H54 (cell line): ENCODE measurements at places on chromosomes 12 and 14.

DNA sequence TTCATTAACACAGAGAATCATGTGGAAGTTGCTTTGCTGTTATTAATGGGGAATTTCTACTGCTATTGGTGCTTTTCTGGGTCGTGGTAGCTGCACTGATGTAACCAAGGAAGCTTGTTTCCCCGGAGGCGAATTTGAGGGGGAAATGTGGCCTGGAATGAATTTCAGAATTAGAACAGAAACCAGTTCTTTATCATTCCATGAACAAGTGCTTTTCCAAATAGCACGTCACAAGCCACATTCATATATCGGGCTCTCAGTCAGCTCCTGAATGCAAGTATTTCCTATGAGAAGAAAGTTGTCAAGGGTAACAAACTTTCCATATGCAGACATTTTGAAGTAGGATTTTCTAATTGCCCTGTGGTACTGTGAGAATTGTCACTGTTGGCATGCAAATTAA is 1353.2 kb downstream of the AACS start:
- no peak for DNase-seq

- no peak for DNase-seq
Measured at GRCh38 chr12:91718326-91718725, 427.3 kb downstream of the BTG1 start.

GRCh38 chr14:100747021-100747586 is 20.4 kb downstream of the DLK1 start:
- peak; percentile 57 for DNase-seq

- no peak for DNase-seq
Measured at GRCh38 chr14:102150083-102150482, 10.4 kb downstream of the WDR20 start.

- no peak for DNase-seq
Measured at GRCh38 chr12:25644979-25645378, 91.9 kb upstream of the LMNTD1 start.

DNA sequence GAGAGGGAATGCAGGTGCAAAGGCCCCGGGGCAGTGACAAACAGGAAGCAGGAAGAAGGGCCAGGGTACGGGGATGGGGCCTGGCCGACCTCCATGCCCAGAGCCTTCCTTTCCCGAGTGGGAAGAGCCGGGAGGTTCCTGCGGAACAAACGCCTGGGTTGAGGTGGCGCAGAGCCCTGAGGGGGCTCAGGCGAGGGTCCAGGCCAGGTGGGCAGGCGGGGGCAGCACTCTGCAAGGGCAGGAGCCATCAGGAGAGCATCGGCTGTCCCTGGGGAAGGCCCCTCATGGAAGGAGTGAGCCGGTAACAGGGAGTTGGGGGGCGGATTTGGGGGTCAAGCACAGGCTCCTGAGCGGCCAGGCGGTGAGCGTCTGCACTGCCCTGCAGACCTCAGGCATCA is 18.1 kb upstream of the FBRSL1 start:
- no peak for DNase-seq

DNA sequence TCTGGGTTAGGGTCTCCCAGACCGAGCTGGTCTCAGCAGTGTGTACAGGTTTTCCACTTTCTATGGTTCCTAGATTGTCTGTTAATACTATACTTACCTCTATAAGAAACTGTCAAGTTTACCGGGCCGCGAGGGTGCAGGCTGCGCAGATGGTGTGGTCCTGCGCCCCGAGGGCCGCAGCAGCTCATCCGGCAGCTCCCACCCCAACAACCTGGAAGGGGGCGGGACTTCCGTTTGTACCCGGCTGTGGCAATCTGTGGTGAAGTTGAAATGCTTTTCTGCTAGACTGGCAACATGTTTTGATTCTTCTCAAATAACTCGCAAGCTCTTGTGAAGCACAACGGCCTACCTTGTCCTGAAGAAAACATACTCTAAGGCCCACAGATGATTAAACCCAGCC is at the start of gene CLEC9A:
Gene CLEC9A, plus strand, starts transcription at position 237 of the 400 bp plus-strand sequence. CDS start 22,006 bp downstream, outside the sequence.
- no peak for DNase-seq

GRCh38 chr12:32217354-32218310 is 111.0 kb downstream of the BICD1 start:
- DNase-seq: peak; percentile 24

DNA sequence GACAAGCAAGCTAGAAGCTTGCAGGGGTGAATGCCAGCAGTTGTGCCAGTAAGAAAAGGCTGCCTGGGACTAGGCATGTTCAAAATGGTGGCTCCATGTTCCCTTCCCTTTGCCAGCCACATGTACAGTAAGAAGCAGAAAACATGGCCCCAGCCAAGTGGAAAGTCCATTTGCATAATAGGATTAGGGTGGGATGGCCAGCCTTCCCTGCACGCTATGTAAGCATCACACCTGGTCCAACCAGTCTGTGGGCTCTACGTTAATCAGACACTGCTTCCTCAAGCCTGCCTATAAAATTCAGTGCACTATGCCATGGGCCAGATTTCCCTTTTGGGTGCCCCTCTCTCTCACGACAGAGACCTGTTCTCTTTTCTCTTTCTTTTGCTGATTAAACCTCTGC is 288.4 kb downstream of the GXYLT1 start:
- no peak for DNase-seq

- DNase-seq: no peak
Measured at GRCh38 chr12:96205908-96206307, 11.7 kb downstream of the ELK3 start.

DNA sequence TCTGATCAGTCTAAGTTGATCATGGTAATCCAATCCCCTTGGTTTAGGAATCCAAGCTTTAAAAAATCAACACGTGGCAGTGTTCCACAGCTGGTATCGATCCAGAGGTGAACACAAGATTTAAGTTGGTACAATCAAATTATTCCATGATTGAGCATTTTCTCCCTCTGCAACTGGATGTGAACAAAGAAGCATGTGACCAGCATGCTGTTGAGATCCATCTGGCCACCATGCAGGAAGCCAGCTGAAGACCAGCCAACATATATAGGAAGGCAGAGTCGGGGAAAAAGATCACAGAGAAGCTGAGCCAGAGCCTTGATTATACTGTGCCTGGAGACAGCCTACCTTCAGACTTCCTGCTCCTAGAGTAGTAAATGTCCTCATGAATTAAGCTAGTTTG is 158.3 kb downstream of the SEC23A start:
- no peak for DNase-seq

DNA sequence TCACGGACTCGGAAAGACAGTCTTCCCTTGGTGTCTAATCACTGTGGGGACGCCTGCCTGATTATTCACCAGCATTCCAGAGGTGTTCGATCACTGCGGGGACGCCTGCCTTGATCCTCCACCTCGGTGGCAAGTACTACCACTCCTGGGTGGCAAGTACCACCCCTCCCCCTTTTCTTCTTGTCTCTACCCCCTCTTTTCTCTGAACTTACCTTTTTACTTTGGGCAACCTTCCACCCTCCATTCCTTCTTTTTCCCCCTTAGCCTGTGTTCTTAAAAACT is 12.0 kb upstream of the LGMN start:
- DNase-seq: no peak

DNA sequence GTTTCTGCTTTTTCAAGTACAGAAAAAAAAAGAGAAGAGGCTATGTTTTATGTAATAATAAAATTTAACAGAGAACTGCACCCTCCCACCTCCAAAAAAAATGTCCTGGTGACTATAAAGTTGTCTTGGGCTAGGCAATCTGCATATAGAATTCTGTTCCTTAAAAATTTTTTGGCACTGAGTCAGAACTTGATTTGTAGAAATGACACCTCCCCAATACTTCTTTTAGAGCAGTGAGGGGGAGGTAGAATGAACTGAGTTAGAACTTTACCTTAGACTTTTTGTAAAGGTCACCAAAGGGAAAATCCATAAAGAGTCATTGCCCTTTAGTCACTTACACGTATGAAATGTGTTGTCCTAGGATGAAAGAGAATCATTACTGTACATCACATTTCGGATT is 80.0 kb downstream of the BTG1 start:
- no peak for DNase-seq

GRCh38 chr12:82835217-82835616 is 148.5 kb downstream of the TMTC2 start:
- DNase-seq: peak; percentile 12

DNA sequence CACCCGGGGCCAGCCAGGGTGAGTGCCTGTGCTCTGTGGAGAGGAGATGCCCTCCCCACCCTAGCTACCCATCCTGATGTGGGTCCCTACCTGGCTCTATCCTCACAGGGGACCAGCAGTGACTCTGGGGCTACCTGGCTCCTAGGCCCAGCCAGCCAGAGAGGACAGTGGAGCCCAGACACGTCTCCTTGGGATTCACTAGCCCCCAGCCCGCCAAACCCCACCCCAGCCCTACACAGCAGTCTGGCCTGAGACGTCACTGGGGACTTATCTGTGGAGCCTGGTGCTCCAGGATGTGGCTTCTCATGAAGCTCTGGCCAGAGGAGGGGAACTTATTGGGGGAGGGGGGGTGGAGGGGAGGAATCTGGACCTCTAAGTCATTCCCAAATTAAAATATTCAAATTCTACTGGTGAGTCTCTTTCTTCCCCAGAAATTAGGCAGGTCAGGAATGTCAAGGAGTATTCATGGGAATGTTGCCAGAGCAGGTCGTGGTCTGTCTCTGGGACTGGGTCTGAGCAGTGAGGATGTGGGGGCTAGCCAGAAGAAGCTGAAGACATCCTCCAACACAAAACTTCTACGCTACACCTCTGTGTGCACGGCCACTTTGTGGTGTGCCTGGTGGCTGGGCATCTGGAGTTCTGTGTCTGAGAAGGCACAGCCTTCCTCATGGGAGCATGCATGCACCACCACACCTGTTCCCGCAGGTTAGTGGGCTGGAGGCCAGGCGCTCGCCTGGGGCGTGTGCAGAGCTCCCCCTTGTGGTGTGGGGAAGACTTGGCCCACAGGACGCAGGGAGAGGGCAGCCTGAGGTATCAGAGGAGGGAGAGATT is 2.7 kb downstream of the CMTM5 start:
- peak; percentile 60 for DNase-seq

GRCh38 chr14:30751646-30752416 is 122.5 kb upstream of the COCH start:
- DNase-seq: no peak

DNA sequence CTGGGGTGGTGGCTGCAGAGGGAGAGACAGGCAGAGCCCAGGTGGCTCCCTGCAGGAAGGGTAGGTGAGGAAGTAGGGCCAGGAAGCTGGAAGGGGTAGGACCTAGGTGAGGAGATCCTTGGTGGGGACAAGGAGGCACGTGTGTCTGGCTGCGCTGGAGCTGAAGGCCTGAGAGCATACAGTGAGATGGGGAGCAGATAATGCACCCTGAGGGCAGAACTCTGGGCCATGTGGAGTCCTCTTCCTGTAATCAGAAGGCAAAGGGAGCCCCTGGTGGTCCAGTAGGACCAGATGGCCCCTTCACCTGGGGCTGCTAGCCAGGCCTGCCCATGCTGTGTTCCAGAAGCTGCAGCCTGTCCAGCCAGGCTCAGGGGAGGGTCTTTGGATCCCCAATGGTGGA is 15.3 kb upstream of the KRT80 start:
- no peak for DNase-seq

- DNase-seq: no peak
Measured at GRCh38 chr14:54338696-54339317, 58.0 kb upstream of the CDKN3 start.

DNA sequence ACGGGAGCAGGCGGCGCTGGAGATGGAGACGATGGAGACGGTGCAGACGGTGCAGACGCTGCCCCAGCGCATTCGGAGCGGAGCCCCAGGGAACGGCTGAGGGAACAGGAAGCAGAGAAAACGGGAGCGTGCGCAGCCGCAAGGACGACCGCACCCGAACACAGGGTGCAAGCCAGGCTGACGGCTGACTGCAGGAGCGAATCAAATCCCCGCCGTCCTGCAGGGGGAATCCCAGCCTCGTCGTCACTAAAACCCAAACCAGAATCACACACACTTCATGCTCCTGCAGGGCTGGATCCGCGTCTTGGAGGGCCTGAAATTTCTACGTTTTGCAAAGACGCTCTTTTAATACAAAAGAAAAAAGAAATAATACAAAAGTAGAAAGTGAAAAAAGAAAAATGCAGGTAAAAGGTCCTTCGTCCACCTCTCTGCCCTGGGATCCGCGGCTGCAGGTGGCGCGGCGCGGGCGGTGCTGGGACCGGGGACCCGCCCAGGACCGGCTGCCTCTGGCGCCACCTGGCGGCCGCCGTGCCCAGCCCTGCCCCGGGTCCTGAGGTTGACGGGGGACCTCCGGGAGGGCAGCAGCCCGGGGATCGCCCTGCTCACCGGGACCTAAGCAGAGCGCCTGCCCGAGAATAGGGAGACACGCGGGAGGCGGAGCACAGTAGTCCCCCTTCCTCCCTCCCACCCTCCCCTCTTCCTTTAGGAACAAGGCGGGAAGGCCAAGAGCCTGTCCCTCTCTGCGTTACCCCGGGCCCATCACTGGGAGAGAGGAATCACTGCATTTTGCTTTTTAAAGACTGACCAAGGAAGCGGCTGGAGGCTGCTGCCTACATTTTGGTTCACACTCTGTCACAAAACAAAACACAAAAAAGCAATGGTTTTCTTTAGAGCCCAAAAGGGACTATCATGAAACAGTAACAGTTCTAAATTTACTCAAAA is 20.1 kb downstream of the STX2 start:
- no peak for DNase-seq

GRCh38 chr12:66753810-66754209 is 74.9 kb upstream of the GRIP1 start:
- DNase-seq: no peak

DNA sequence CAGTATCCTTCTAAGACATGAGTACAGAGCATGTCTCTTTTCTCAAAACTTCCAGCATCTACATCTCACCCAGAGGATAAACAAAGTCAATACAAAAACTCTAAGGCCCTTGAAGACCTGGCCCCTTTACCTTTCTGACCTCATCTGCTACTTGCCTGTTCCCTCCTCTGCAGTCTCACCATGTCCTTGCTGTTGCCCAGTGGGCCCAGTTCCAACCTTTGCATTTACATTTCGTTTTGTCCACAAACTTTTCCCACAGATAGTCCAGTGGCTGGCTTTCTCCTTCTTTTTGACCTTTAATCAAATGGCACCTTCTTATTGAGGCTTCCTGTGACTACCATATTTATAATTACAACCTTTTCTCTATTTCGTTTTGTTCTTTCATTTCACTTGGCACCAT is 1.6 kb downstream of the IRAK4 start:
- DNase-seq: no peak

DNA sequence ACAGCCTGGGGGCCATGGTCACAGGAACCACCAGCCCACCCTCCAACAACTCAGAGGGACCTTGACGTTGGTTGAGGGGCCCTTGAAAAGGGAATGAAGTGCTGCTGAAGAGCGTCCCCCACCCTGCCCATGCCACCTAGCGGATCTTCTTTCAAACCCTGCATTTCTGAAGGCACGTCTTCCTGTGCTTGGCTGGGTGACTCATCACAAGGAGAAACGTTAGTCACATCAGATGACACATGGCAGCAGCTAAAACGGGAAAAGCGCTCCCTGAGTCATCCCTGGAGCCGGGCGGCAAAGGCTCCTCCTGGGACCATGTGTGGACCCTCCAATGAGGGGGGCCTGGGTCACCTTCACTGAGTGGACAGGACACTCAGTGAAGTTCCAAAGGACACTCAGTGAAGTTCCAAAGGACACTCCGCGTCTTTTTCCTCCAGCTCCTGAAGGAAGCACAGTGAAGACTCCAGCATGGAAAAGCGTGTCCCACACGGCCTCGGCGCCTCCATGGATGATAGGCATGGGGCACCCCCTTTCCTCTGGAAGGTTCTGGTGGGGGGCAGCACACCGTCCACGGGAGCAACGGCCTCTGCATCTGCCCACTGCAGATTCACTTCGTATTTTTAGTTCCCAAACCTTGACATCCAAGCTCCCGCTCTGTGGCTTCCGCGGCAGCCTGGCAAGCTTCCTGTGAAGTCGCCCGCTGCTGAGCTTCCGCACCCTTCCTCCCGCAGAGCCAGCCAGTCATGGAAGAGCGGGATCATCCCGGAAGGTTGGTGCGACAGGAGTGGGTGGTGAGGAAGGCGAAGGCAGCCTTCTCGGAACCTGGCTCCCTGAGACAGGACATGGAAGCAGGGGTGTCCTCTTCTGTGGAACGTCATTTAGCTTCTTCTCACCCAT is 383.4 kb downstream of the VRK1 start:
- peak; percentile 69 for DNase-seq
